Transverse colon (tissue), 4 donors: ENCODE measurements at places on chromosomes 6 and 20.

DNA sequence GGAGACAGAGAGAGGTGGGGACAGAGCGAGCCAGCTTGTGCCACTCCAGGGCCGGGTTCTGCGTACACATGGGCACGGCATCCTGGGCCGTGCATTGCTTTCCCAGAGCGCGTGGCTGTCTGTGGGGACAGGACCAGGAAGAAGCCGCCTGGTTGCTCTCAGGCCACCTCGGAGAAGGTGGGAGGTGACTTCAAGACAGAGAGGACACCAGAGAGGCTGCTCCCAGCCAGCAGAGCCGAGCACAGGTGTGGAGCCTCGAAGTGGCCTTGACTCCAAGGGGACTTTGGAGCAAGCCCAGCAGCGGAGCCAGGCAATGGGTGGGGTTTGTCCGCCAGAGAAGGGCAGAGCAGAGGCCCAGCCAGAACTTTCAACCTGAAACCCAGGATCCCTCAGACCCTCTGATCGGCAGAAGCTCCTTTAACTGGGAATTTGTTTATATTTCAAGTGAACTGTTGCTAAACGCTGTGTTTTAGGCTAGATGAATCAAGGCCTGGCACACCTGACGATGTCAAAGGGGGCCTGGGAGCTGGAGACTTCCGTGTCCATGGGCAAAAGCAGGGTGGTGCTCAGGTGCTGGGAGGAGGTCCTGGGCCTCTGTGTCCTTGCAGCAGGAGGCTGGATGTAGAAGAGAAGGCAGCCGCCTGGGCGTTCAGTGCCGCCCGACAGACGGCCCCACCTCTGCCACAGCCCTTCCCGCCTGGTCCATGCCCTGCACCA, 262.1 kb downstream of the DLL1 start:
- no peak for DNase-seq

- no peak for DNase-seq
Measured at GRCh38 chr20:962223-962622, 39.9 kb downstream of the RSPO4 start.

DNA sequence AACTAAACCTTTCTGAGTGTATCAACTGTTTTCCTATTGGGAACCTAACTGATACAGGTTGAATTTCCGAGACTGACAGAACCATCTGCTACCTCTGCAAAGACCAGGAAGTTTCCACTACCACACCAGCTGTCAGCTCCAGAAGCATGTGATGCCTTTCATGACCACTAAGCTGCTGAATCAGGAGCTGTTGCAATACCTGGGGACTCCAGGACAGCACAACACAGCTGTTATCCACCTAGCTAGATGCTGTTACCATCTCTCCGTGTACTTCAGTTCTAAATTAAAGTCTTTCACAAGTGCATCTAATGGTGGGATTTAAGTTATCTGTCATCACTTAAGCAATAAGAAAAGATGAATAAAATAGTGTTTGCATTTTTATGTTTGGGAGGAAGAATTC, 158.2 kb upstream of the IMPG1 start:
- no peak for DNase-seq

- DNase-seq, result no peak
Measured at GRCh38 chr6:112155886-112156285, 68.5 kb downstream of the FAM229B start.

GRCh38 chr20:48635791-48636267, 192.0 kb downstream of the PREX1 start:
- no peak for DNase-seq

DNA sequence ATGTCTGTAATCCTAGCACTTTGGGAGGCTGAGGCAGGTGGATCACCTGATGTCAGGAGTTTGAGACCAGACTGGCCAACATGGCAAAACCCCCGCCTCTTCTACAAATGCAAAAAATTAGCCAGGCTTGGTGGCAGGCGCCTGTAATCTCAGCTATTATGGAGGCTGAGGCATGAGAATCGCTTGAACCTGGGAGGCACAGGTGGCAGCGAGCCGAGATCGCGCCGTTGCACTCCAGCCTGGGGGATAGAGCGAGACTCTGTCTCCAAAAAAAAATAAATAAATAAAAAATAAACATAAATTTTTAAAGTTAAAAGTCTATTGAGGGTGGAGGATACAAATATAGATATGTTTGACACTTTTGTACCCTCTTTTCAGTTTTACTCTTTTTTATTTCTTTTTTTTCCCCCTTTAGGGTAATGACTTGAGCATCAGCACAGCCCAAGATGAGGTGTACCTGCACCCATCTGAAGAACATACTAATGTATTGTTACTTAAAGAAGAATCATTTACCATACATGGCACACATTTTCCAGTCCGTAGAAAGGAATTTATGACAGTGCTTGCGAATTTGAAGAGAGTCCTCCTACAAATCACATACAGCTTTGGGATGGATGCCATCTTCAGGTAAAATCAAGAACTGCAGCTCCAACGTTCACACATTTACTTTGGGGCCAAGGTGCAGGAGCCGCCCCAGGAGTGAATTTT, 368.9 kb downstream of the LAMA2 start:
- peak; percentile 80 for DNase-seq

DNA sequence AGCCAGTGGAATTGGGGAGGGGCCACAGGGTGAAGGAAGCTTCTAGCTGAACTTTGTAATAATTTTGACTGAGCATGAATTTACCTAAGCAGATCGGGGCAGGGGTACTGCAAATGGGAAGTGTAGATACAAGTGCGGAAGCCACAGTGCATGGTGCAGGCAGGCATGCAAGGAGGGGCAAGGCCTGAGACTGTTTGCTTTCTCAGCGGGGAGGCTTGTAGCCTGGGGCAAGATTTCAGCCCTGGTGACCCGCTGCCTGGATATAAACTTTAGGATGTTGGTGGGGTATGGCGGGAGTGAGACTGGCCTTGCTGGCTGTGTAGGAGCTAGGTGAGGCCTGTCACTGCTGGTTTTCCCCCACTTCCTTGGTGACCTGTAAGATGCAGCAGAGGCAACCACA, 266.4 kb upstream of the PREP start:
- DNase-seq, result no peak

DNA sequence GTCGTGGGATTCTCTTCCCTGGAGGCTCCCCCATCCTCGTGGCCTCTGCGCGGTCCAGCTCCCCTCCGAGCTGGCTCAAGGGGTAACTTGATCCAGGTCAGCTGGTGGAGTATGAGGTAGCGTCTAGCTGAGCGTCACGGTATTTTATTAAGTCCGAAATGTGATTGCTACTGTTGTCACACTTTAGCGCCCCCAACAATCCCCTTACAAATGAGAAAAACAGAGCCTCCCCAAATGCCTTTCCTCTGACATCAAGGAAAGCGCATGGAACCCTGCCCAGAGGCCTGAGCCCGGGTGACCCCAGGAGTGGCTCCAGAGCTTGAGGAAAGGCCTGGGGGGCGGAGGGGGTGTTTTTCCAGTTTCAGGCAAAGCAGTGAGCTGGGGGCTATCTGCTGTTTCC, 192.4 kb downstream of the ZMYND8 start:
- no peak for DNase-seq

DNA sequence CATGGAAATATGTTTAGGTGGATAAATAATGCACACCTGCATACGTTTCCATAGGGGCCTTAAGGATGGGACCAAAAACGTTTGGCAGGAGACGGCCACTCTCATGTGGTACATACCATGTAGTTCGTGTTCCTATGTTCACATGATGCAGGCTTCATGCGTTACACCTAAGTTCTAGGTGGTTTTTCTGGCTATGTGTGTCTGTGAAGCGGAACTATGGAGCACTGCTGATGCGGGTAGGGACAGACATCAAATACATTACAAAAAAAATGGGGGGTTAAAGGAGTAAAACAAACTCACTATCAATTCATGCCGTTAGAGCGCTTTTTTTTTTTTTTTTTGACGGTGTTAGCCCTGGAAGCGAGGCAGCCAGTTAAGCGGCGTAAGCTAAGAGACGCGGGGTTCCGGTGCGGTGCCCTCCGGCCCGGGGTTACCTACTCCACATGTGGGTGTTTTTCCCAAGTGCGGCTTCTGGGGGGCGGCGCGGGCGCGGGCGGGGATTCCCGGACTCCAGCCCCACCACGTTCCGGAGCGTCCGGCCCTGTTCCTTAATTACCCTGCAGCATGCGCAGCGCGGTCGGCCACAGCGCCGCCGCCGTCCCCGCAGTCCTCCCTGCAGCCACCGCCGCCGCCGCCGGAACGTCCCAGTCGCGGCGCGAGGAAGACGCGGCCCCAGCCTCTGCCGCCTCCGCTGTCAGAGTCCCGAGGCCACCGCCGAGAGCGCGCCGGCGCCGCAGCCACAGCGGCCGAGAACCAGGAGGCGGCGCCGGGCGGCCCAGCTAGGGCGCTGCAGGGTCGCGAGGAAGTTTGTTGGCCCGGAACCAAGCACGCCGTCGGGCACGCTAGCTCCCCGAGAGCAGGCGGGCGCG, 648 bp downstream of the COL19A1 start:
- DNase-seq, result peak; percentile 54

DNA sequence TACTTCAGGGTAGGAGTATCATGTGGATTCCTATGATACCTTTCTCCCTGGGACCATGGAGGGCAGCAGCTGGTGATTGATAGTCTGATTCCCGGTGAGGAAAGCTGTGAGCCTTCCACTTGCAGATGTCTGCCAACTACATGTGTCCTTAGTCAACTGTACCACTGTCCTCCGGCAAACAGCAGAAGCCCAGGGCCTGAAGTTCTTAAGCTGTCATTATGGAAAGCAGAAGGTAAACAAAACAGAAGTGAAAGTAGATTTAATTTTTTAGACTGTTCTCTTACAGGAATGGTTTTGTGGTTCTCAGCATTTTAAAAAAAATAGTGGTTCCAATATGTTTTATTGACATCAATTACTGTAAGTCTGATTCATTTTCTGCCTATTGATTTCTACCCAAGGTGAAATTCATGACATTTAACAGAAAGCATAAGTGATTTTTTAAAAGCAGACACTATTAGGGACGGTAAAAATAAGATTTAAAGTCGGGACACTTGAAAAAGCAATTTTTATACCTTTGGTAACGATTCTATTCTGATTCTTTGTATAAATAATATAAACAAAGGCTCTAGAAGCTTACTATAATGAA, 36.6 kb downstream of the PTPN1 start:
- DNase-seq, result peak; percentile 32

- no peak for DNase-seq
Measured at GRCh38 chr6:147033267-147033666, 170.9 kb upstream of the STXBP5 start.

GRCh38 chr20:46978951-46979491, 84.4 kb downstream of the EYA2 start:
- no peak for DNase-seq

GRCh38 chr6:27591699-27592480, 119.0 kb upstream of the ZNF184 start:
- no peak for DNase-seq

DNA sequence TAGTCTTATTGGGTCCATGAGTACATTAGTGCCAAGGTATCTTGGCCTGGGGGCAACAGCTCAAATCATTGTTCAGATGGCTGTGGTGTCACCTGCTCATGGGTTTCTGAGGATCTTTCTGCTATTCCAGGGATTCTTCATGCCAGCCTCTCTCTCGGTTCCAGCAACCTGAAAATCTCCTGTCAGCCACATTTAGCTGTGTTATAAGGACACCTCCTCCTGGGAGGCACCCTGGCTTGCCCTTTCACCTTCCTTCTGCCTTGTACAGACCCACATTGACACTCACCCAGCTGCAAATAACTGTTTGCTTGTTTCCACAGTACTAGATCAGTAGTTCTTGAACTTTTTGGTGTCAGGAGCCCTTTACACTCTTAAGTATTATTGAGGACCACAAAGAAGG, 159.9 kb downstream of the GRM4 start:
- DNase-seq, result no peak

GRCh38 chr6:103798166-103798565, 1061.6 kb downstream of the HACE1 start:
- DNase-seq, result no peak

DNA sequence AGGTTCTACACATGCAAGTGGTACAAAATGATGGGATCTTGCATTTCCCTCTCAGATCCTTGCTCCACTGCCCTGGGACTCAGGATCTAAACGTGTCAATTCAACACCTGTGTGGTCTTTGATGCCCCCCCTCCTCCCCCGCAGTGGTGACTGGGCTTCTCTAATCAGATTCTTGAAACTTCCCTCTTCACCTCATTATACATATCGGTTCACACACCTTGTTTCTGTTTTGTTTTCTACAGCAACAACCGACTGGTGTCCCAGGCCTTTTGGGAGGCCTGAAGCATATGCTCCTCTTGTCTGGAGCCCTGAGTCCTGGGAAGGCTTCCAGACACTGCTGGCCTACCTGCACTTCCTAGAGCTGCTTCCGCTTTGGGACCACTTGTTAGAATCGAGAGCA, 20.0 kb downstream of the SAMD3 start:
- DNase-seq, result peak; percentile 16

DNA sequence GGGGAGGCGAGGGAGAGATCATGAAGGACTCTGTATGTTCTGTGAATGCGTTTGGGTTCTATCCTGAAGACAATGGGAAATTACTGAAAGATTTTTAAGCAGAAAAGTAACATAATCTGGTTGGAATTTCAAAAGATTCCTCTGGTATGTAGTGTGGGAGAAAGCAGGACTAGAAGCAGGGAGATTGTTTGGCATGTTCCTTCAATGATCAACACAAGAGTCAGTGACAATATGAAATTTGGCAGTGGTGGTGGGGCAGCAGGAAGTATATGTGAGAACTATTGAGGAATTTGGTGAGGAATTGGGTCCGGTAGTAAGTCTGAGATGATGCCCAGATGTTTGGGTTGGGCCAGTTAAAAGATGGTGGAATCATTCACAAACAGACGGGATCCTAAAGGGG, 348.7 kb downstream of the CD83 start:
- DNase-seq, result no peak

GRCh38 chr6:131946992-131947955, 3.9 kb downstream of the CCN2 start:
- no peak for DNase-seq

- no peak for DNase-seq
Measured at GRCh38 chr6:29947077-29947980, 5.0 kb downstream of the HLA-A start.

DNA sequence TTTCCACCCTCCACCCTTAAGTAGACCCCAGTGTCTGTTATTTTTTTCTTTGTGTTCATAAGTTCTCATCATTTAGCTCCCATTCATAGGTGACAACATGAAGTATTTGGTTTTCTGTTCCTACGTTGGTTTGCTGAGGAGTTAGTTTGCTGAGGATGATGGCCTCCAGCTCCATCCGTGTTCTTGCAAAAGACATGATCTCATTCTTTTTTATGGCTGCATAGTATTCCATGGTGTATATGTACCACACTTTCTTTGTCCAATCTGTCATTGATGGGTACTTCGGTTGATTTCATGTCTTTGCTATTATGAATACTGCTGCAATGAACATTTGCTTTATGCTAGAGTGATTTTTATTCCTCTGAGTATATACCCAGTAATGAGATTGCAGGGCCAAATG, 301.2 kb downstream of the ADGRG6 start:
- DNase-seq, result no peak

DNA sequence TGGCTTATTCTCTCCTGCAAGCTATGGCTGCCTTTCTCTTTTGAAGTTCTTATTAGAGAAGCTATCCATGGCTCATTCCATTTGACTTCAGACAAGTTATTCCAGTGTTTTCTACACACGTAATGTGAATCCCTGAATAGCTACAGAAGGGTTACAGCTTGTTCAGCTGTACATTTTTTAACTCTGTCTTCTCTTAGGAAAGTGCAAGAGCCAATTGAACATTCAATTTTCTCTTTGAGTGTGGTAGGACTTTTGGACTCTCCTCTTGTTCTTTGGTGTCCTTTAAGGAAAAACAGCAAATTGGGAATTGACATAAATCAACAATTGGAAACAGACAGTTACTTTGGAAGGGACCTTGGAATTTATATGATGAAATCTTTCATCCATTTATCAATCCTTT, 125.8 kb downstream of the EPM2A start:
- DNase-seq, result no peak

GRCh38 chr20:40899344-40899743, 129.3 kb upstream of the TOP1 start:
- DNase-seq, result no peak

GRCh38 chr6:121767211-121767610, 331.8 kb downstream of the GJA1 start:
- no peak for DNase-seq
